ENCODE measurements at places on chromosomes 6 and 20.

DNA sequence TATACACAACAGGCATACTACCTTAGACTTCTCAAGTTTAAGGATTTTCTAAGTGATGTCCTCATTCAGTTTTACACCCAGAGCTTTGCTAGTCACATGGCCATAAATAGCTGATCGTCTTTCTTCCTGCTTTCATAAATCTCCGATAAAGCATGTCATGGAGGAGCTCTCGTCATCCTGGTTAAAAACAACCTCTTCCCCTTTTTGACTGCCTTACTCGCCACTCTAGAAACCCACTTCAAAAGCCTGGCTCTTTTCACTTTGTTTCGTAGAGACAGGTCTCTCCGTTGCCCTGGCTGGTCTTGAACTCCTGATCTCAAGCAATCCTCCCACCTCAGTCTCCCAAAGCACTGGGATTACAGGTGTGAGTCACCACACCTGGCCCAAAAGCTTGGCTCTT lies 67.0 kb upstream of the SMIM29 start:
- no peaks in the 10 kb centered on the region for H3K27me3 ChIP-seq
- H3K4me3 ChIP-seq, result no peak overlapping the region
- H3K27ac ChIP-seq, result no peak overlapping the region

DNA sequence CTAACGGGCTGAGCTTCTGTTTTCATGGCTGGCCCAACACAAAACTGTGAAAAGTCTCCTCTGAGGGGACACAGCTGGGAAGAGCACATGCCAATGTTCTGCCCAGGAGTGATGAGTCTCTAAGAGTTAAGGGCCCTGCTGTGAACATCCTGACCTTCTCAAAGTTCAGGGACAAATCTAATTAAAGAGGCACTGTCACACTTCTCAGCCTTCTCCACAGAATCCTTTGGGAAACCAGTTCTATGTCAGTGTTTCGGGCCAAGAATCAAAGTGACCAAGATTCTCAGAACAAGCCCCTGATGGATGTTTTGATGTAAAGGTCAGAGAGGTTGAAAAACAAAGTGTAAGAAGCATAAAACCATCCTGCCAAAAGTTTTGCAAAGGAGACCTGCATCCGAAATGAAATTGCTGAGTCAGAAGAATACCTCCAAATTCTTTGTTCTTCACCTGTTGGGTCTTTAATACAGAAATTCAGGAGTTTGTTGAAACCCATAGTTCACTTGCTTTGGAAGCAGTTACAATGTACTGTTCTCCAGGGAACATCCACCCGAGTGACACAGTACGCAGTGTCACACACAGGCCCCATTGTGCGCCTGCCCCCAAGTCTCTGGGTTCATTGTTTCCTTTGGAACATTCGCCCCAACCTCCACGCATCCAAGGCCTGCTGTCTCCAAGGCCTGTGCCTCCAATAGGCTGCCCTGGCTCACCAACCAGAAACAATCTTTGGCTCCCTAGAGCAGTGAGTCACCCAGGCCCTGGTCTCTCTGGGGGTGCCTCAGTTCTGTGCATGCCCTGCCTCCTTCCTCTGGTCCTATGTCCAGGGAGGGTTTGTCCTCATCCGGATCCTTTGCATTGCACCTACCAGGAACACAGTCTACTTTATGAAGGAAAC lies 65.5 kb upstream of the QKI start:
- no peak overlapping the region for H3K4me3 ChIP-seq
- no peak overlapping the region for H3K27ac ChIP-seq
- no peak for DNase-seq
- H3K4me1 ChIP-seq, result no peaks in the 10 kb centered on the region
- no peaks in the 10 kb centered on the region for H3K36me3 ChIP-seq

DNA sequence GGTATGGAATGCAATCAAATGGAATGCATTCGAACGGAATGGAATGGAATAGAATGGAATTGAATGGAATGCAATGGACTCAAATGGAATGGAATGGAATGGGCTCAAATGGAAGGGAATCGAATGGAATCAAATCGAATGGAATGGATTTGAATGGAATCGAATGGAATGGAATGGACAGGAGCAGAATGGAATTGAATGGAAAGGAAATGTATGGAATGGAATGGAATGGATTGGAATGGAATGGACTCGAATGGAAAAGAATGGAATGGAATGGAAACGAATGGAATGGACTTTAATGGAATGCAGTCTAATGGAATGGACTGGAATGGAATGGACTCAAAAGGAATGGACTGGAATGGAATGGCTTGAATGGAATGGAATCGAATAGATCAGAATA lies 18.3 kb upstream of the DEFB115 start:
- DNase-seq, result no peak
- H3K27me3 ChIP-seq, result no peaks in the 10 kb centered on the region
- no peak overlapping the region for H3K27ac ChIP-seq
- H3K4me1 ChIP-seq, result no peaks in the 10 kb centered on the region
- peak overlapping the region; percentile 64 for H3K4me3 ChIP-seq

GRCh38 chr6:136166815-136167214 lies 83.3 kb downstream of the MTFR2 start:
- H3K27ac ChIP-seq, result no peak overlapping the region
- no peak overlapping the region for H3K4me3 ChIP-seq
- no peaks in the 10 kb centered on the region for H3K36me3 ChIP-seq
- peaks cover 18% of the 10 kb centered on the region for H3K27me3 ChIP-seq
- DNase-seq, result no peak

- H3K4me1 ChIP-seq, result no peaks in the 10 kb centered on the region
- no peak overlapping the region for H3K27ac ChIP-seq
- H3K36me3 ChIP-seq, result no peaks in the 10 kb centered on the region
These were observed 1370.3 kb upstream of the CITED2 start for GRCh38 chr6:140744659-140745320.

- no peaks in the 10 kb centered on the region for H3K36me3 ChIP-seq
- no peak overlapping the region for H3K27ac ChIP-seq
- H3K4me3 ChIP-seq, result no peak overlapping the region
- no peaks in the 10 kb centered on the region for H3K4me1 ChIP-seq
- no peak for DNase-seq
These were observed 64.3 kb downstream of the ADTRP start for GRCh38 chr6:11714116-11714797.
